ENCODE measurements at places on chromosomes 3 and 15. TPM values are rescaled to one million over a fixed set of nuclear protein-coding genes. Genes with fewer than 3 reads are reported as not detected.

Gene SGO1
- total RNA-seq, result 4.2 TPM

Gene P2RY12
- 1.1 TPM for total RNA-seq

Gene RAB5A
- total RNA-seq, result 30.4 TPM

Gene HTR3E
- total RNA-seq, result not detected

Gene P2RY1
- 6.8 TPM for total RNA-seq

Gene ADCY5
- total RNA-seq, result 1.8 TPM

Gene MEX3B
- 7.7 TPM for total RNA-seq

Gene GP5
- total RNA-seq, result 0.35 TPM

Gene NPAP1
- not detected for total RNA-seq

Gene FGD5
- 14.1 TPM for total RNA-seq

Gene CADPS
- 0.58 TPM for total RNA-seq

Gene PSMD6
- 68.6 TPM for total RNA-seq

Gene EFHB
- total RNA-seq, result 0.89 TPM

Gene AMIGO3
- total RNA-seq, result 1.2 TPM

Gene SMCO1
- total RNA-seq, result 1.6 TPM

Gene ROPN1B
- total RNA-seq, result not detected

Gene PLA2G4E
- total RNA-seq, result 0.80 TPM

Gene CCDC33
- total RNA-seq, result 0.04 TPM

Gene PLSCR5
- not detected for total RNA-seq

Data from muscle of leg (tissue), 16 donors.